Subcutaneous preadipocyte (primary cell): ENCODE measurements at places on chromosomes 2 and 18. TPM values are rescaled to one million over a fixed set of nuclear protein-coding genes. Genes with fewer than 3 reads are reported as not detected.

Gene TAF4B
- 10.7 and 12.3 TPM in 2 replicates for total RNA-seq

Gene RSAD2
- total RNA-seq = 0.37 and 0.39 TPM in 2 replicates

Gene CLEC4F
- not detected in 2 replicates for total RNA-seq

Gene GPR45
- total RNA-seq = not detected in 2 replicates

Gene SERPINB13
- total RNA-seq = not detected in 2 replicates

Gene USP34
- total RNA-seq = 84.1 and 131 TPM in 2 replicates

Gene CFAP53
- 0.20 and 0.37 TPM in 2 replicates for total RNA-seq

Gene POTEC
- total RNA-seq = not detected in 2 replicates

Gene NAT8
- total RNA-seq = not detected in 2 replicates

Gene EGR4
- not detected in 2 replicates for total RNA-seq
